Left colon (tissue), 2 donors: ENCODE measurements at places on chromosomes 1 and 21. TPM values are rescaled to one million over a fixed set of nuclear protein-coding genes. Genes with fewer than 3 reads are reported as not detected.

DNA sequence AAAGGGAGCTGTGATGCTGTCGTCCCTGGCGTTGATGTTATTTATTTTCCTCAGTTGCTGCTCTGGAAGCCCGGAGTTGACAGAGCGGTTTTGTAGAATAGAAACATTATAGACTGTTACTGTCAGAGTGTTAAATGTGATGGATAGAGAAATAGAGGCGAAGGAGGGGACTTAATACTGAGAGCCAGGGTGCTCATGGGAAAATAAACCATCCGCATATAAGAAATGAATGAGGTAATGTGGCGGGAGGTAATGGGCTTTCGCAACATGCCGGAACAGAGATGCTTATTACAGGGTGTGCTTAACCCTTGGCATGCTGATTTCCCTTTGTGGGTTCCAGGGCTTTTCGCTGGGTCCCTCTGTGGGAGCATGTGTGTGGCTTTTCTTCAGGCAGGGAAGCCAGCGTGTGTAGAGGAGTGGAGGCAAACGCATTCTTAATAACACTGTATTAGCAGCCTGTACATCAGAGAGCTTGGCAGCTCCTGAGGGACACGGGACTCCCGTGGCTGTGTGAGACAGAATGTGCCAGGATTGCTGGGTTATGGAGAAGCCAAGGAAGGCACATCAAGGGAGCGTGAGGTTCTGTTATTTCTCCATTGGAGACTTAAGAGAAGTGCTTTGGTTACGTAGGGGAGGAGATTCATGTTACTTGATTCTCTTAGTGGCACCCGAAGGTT lies 141.0 kb downstream of the PBX1 start:
- DNase-seq: no peak

DNA sequence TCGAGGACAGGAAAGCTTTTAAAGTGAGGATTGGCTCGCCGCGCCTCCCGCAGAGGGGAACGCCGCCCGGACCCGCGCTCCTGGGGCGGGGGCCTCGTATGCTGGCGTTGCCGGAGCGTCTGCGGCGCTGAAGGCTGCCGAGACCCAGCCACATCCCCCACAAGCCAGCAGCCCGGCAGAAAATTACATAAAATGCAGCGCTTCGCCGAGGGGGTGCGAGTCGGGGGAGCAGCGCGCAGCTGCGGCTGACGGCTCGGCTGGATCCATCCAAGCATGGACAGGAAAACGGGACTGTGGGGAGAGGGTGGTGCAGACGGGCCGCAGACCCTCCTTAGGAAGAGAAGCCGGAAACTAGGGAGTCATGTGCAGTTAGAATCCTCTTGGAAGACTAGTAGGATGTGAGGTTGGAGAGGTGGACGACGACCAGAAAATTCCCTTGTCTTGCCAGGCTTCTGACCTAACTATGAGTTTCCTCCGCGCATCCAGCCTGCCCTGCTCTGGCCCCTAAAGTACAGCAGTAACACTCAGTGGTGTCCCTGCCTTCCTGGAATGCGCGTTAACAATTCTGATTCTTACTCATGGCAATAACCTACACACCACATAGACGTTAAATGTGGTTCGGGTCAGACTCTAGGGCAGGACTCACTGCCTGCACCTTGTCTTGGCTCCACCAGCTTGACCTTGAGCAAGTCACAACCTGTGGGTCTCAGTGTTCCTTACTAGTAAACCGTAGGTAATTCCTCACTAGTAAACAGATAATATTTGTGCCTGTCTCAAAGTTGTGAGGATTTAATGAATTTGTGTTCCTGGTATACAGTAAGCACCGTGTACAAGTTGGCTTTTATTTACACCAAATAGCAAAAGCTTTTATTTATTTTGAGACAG lies 953 bp upstream of the BRWD1 start:
- DNase-seq: peak; percentile 60

BNIPL gene
- total RNA-seq: 0.75 TPM

ACKR1 gene
- total RNA-seq: 16.9 TPM

CLSTN1 gene
- total RNA-seq: 235 TPM

GRCh38 chr21:28883931-28884330 lies 108.7 kb downstream of the LTN1 start:
- no peak for DNase-seq

DNA sequence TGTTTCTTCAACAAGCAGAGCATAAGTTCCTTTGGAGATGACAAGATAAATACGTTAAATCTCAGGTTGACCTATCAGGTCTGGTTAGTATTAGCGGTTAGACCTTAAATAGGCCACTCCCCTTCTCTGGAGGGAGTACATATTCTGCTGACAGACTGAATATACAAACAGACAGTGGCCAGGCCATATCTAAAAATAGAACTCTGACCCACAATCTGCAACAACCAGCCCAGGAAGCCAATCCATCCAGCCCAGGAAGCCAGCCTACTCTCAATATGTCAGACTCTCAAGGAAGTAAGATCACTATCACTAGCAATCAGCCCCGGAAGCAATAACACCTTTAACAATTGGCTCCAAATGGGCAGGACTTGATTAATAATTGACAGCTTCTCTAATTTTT lies 6.7 kb downstream of the IL20 start:
- DNase-seq: no peak

GNG4 gene
- total RNA-seq: 4.4 TPM

DNA sequence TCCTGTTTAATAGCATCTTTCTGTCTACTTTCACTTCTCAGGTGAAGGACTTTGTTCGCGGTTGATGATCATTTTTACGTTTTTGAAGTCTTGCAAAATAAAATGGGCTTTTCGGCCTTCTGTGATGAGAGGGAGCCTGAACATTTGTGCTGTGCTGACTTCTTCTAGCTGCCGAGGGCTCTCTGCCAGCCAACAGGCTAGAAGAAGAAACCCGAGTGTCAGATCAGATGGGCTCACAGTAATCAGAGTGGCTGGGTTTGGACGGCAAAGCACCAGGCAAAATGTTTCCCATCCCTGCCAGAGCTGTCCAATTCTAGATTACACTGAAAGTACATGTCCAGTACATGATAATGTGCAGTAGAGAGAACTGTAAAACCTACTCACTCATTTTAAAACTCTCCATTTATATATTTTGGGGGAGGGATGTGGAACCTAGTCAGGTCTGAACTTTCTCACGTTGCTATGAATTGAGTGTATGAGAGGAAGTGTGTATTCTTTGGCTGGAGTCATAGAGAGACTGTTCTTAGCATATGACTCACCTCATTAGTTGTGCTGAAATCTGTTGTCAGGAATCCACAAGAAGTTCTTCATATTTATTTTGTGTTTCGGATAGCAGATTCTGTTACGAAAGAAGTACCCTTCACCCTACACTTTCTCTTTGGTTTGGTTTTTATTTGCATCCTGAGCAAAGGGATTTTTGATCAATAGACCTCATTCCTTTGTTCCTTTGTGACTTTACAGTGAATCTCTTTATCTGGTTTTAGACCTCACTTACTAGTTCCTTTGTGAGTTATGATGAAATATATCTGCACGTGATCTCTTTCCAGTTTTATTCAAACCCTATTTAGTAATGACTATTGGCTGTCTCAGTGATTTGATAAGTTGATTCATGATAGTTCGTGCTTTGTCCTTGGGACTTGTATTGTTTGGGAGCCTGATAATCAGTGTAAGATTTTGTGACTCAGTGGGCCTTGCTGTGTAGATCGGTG lies 4.8 kb downstream of the ATP1A1 start:
- DNase-seq: peak; percentile 56

GRCh38 chr1:192592517-192592916 lies 16.9 kb downstream of the RGS1 start:
- no peak for DNase-seq

- DNase-seq: no peak
Observed at GRCh38 chr1:211537253-211537652, 41.7 kb downstream of the SLC30A1 start.

- no peak for DNase-seq
Observed at GRCh38 chr1:152565115-152565514, 1.5 kb downstream of the LCE3E start.

GBP5 gene
- total RNA-seq: 2.7 TPM

TAS1R1 gene
- total RNA-seq: not detected

DNA sequence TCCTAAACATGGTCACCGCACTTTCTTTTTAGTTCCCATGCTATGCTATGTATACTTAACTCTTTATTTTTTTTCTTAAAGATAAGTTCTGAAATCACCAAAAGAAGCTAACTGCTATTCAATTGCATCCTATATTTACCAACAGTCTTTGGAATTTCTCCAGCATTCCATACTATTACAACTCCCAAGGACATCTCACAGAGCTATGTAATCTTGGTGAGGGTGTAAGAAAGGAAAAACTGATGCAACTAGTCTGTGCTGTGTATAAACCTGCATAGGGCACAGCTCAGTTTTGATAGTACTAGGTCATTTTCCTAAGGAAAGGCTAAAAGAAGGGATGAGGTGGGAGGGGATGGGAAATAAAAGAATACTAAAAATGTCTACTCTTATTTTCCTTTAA lies 78.0 kb downstream of the PTPN14 start:
- no peak for DNase-seq

INTS11 gene
- 80.6 TPM for total RNA-seq

MARK1 gene
- 4.4 TPM for total RNA-seq

KIRREL1 gene
- 9.2 TPM for total RNA-seq

GRCh38 chr1:111204983-111205713 lies 4.7 kb upstream of the DENND2D start:
- DNase-seq: no peak

DNA sequence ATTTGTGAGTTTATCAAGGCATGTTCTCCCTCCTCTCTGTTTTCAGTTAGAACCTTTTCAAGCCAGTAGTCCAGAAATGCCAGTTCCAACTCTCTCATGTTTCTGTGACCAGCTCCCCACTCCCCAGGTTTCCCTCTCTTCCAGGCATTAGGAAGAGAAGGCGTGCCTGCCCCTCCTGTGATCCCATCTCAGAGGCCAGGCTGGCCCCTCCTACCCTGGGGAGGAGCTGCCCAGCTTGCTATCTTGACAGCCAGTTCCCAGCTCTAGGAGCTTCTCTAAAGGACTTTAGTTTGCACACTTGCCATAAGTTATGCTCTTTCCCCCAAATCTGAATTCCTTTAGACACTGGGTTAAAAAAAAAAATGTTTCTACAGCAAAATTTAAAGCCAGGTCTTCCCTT lies 8.9 kb downstream of the HYI start:
- peak; percentile 9 for DNase-seq

PATJ gene
- 95.2 TPM for total RNA-seq

CCSAP gene
- total RNA-seq: 2.1 TPM

DNA sequence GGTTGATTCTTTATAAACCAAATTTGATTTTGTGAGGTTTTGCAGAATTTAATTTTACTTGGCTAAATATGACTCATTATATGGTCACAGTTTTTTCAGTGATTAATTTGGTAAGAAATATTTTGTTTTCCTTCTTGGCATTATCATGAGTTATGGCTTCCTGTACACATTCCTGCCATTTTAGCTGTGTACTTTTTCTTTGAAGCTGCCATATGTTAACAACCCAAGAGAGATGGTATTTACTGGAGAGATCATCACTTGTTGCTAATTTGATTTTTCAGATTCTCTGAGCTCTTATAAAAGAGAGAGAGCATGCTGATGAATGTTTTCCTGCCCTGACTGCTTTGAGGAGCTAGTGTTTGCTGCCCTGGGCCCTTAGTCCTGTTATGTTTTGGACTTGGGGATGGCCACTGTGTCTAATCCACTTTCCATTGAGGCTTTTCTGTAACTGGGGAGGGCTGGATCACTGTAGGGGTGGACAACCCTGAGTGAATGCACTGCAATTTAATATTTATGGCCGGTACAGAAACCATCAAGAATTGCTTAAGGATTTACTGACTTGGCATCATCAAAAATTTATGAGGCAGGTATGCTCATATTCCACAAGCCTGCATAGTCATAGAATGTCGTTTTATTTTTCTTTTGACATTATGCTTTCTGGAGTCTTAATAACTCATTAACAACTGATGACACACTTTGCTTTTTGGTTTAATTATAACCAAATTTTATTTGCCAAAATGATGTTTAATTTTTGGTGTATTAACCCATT lies 200.9 kb downstream of the DISC1 start:
- DNase-seq: no peak

- no peak for DNase-seq
Observed at GRCh38 chr1:75539230-75540116, 71.4 kb downstream of the SLC44A5 start.

CAPN8 gene
- 87.8 TPM for total RNA-seq

GRCh38 chr1:92411511-92411910 lies 75.2 kb downstream of the GFI1 start:
- peak; percentile 35 for DNase-seq

C1orf226 gene
- total RNA-seq: 44.1 TPM

SYCP1 gene
- not detected for total RNA-seq

DNA sequence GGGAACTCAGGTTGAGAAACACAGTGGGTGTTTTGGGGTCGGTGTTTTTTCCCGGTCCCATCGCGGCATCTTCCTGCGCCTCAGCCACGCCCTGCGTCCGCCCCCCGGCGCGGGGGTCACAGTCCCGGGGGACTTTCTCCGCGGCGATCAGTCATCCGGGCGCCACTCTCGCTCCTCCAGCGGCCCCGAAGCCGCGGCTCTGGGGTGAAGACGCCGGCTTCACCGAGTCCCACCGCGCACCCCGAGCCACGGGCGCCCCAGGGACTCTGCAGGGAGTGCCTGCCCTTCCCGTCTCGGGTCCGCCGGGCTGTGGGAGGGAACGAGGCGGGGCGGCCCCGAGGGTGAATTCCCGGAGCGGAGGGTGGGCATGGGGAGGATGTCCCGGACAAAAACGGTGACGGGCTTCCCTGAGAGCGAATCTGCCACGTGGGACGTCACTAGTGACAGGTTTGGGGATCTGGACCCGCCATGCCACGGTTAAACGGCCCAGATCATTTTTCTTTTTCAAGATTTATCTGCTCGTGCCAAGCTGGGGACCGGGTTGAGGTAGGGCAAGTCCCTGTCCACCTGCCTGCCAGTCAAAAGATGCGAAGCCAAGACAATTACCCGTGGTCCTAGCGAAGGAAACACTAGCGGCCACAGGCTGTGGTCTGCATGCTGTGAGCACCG lies 717 bp upstream of the BATF3 start:
- DNase-seq: peak; percentile 33

- DNase-seq: no peak
Observed at GRCh38 chr1:215786997-215787396, 219.9 kb downstream of the KCTD3 start.

- DNase-seq: no peak
Observed at GRCh38 chr1:39409055-39409816, 82.2 kb upstream of the BMP8A start.

CD164L2 gene
- 0.47 TPM for total RNA-seq

DNA sequence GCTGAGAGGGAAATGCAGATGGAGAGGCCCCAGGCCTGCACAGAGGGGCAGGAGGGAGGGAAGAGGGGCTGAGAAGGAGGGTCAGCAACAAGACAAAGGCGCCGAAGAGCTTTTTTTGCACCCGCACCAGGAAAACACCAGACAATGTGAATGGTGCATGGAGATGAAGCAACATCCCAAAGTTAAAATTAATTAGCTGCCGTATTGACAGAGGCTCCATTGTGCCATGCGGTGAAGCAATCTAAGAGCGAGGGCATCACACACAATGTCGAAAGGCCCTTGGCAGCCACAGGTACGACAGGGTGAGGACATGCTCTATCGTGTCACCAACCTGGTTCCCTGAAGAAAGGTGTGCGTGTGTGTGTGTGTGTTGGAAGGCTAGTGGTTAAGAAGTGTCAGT lies 41.2 kb downstream of the SSBP3 start:
- no peak for DNase-seq
